Posterior cingulate gyrus (tissue), 11 donors: ENCODE measurements at places on chromosomes 2 and 18.

DNA sequence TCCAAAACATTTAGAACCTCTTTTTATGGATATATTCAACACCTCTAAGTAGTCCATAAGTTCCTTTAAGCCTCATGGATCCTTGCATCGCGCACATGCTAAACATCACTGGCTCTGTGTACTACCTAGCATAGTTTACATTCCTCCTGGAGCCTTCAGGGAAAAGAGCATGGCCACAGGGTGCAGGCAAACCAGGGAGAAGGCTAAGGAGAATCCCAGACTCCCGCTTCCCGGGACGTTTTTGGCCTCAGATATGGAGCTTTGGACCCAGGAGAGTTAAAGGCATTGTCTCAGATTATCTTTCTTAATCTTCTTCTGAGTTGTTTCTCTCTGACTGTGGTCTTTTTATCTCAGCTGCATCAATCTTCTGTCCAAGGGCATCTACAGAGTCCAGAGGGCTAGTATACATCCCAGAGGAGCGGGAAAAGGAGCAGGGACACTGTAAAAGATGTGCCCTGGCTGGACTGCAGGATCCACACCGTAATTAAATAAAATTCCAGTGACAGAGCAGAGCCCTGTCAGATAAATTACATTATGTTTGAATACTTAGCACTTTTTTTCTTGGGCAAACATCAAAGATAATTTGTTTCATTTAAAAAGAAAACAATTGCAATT is 36.9 kb downstream of the RIT2 start:
- DNase-seq = no peak

- no peak for DNase-seq
These were observed 451.6 kb upstream of the SALL3 start for GRCh38 chr18:78527984-78528383.

- DNase-seq = no peak
These were observed 1.7 kb upstream of the EML4 start for GRCh38 chr2:42167458-42167857.

GRCh38 chr18:63924551-63924950 is 16.8 kb downstream of the SERPINB10 start:
- DNase-seq = no peak

- no peak for DNase-seq
These were observed 447.3 kb downstream of the XIRP2 start for GRCh38 chr2:167335541-167335992.

DNA sequence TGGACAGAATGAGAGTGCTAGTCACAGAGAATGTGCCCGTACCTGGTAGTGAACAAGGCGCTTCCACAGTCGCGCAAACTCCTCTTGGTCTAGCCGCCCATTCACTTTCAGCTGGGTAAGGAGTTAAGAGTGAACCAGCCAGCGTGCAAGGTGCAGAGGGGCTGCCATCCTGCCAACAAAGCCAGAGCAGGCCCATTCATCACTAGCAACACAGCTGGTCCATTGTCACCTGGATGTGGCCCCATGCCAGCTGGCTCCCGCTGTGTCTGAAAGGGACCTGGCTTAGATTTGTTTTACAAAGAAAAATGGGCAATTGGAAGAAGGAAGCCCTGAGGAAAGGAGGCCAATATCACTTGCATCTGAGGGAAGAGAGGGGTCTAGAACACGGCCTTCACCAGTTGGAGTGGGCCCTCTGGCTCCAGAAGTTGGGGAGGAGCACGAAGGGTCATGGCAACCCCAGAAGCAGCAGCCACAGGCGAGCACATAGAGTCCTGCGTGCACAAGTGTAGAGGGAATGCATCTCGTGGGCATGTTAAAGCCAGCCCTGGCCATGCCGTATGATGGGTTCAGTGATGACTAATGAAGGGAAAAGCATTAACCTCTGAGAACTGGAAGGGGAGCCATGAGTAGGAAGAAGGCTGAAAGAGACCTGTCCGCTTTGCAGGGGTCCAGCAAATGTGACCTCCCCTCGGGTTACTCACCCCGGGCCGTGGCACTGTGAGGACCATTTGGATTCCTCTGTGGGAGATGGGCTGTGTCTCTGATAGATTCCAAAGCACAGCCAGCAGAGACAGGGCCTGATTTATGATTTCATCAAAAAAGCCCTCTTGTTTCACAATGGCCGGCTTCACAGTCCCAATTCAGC is 70.6 kb downstream of the CAPN13 start:
- peak; percentile 21 for DNase-seq

GRCh38 chr2:144948205-144948855 is 428.4 kb upstream of the ZEB2 start:
- DNase-seq = no peak

- no peak for DNase-seq
These were observed 146.0 kb downstream of the UBE2E3 start for GRCh38 chr2:181126311-181126868.

GRCh38 chr2:25617948-25618646 is 55.3 kb downstream of the DTNB start:
- DNase-seq = no peak

GRCh38 chr2:101658387-101658786 is 39.1 kb upstream of the MAP4K4 start:
- no peak for DNase-seq

DNA sequence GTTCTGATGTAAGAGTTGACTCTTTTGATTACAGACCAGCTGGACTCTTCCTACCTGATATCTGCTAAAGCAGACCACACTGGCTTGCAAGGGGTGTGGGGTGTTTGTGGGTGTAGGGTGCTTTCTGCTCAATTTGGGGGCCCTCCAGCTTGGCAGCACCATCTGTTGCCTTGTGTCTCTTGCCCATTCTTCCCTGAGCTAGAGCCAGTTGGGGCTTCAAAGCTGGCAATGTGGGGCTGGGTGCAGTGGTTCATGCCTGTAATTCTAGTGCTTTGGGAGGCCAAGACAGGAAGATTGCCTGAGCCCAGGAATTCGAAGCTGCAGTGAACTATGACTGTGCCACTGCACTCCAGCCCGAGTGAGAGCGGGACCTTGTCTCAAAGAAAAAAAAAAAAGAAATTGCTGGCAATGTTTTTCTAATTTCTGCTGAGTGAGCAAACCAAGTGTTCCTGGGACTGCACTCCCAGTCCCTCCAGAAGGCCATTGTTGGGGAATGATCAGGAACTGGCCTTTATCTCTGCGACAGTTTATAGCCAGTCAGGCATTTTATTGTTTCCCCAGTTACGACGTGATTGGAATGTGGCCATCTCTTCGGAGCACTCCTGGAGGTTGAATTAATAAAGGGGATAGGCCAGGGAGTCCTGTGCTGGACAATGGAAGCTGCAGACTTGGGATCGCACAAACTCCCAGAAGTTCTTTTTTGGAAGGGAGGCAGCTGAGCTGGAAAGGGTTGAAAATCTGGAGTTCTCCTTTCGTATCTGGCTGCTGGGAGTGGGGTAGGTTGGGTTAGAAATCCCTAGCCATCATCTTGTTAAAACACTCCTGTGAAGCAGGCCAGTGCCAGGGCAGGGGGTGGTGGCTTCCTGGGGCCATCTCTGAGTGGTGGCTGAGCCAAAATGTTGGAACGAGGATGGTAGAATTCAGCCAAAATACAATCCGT is 57.2 kb downstream of the LIPG start:
- no peak for DNase-seq

DNA sequence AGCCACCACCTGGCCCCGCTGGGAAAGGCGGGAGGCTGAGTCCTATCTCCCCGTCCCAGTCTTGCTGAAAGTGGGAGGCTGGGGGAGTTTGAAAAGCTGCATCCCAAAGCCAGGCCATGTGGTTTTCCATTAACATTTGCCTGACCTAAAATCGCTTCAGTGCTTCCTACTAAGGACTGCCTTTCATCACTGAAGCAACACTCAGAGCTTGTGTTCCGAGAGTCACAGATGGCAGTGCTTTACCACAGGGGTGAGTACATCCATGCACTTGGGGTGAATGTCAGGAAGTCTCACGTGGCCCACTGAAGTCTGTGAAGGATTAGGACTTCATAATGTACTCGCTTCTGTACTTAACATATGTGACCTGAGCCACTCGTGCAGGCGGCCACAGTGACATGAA is 43.3 kb downstream of the PXDN start:
- DNase-seq = no peak

DNA sequence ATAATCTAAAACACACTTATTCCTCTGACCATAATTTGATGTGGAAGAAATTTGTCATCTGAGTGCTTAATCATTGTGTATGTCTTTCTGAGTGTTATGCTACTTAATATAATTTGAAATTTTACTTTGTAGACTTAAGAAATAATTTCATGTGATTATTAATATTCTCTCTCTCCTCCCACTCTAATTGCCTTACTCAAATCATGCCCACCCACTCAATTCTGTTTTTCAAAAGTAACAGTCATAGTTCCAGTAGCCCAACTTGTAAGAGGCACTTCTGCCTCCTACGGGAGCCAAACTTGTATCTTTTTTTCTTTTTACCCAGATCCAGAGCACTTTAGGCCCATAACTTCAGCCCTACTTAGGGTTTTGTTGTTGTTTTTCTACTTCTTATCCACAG is 18.5 kb upstream of the KYNU start:
- DNase-seq = no peak

- peak; percentile 42 for DNase-seq
These were observed 24.9 kb downstream of the CIDEA start for GRCh38 chr18:12278741-12279682.
